ENCODE measurements at places on chromosomes 2 and 18. TPM values are rescaled to one million over a fixed set of nuclear protein-coding genes. Genes with fewer than 3 reads are reported as not detected.

GRCh38 chr18:6362559-6363129, 52.1 kb downstream of the L3MBTL4 start:
- DNase-seq = no peak

- DNase-seq = no peak
Measured at GRCh38 chr18:21313576-21313975, 71.5 kb downstream of the GREB1L start.

The HJURP gene
- 64.1 TPM for total RNA-seq

The DNAJB2 gene
- 36.2 TPM for total RNA-seq

GRCh38 chr2:28348149-28348567, 44.5 kb upstream of the FOSL2 start:
- no peak for DNase-seq

- no peak for DNase-seq
Measured at GRCh38 chr2:175170659-175171304, 2.8 kb upstream of the ATF2 start.
